ENCODE measurements at places on chromosomes 16 and 17.

- no peak for DNase-seq
These were observed 1.9 kb downstream of the PMP22 start for GRCh38 chr17:15263206-15263579.

GRCh38 chr16:85510041-85510659 is 103.0 kb upstream of the GSE1 start:
- DNase-seq, result no peak

DNA sequence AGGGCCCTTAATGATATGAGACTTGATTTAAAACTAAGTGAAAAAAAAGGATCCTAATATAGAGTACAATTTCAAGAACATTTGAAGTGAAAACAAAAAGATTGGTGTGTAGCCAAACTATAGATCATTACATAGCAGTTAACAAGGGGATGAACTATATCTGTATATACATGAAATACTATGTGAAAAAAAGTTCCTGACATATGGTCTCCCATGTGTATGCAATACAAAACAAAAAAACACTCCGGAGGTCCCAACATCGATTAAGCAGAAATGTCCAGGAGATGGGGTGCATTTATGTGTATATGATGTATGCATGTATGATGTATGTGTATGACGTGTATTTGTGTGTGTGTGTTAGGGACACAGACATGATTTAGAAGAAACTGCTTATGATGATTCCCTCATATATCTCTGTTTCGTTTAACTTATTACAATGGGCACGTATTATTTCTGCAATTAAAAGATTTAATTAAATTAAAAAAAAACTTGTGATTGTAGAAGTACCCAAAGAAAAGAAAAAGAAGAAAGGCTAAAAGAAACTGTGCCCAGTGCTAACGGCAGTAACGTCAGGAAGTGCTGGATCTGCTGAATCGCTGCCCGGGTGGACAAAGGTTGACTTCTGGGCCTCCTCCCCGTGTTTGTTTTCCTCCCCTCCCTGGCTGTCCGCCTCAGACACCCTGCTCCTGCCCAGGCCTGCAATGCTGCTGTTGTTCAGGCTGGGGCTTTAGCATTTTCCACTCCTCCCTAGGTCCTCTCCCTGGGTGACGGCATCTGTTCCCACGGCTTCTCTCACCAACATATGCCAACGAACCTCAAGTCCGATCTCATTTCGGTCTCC is 36.9 kb downstream of the TBX4 start:
- DNase-seq, result no peak

DNA sequence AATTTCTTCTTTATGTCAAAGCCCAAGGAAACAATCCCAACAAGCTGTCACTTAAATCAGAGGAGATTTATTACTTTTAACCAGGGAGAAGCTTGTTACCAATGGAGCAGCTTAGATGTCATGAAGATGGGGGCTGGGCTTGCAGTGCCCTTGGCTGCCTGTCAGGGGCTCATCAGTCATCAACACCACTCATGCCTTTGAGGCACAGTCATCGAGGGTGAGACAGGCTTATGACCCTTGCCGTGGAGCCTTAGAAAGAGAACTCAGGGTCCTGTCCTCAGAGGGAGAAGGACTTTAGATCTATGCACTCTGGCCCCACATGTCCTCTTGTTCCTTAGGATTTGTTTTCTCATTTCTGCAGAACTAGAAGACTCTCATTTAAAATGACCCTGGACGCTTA is 318.3 kb downstream of the CBLN1 start:
- DNase-seq, result no peak

DNA sequence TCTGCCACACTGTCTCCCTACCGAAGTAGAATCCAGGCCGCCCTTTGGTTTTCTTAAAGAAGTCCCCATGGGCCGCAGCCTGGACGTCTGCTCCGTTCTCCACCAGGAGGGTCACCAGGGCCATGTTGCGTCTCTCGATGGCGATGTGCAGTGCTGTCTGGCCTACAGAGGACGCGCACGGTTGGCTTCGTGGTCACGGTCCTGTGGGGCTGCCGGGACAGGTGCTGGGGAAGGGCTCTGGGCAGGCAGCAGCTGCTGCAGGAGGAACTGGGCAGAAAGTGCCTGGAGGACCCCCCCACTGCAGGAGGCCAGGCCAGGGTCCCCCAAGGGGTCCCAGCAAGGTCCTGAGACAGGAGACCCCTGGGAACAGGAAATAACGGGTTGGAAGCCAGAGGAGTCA is 19.0 kb downstream of the TRPV1 start:
- DNase-seq, result no peak

DNA sequence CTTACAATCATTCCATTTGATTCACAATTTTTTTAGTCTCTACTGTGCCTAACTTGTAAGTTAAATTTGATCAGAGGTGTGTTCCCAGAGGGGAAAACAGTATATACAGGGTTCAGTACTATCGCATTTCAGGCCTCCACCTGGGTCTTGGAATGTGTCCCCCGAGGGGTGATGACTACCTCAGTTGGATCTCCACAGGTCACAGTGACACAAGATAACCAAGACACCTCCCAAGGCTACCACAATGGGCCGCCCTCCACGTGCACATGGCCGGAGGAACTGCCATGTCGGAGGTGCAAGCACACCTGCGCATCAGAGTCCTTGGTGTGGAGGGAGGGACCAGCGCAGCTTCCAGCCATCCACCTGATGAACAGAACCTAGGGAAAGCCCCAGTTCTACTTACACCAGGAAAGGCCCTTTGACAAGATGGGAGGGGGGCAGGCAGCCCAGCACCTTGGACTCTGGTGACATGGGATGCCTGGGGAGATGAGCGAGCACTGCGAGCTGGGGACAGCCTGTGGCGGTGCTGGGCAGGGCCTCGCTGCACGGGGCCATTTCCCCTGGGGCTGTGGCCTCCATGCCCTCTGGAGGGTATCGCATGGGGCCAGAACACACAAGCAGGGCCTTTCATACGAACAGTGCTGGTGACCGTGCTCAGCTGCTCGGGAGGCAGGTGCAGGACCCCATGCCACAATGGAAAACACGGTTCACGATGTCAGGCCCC is 33.9 kb downstream of the PDIA2 start:
- no peak for DNase-seq

DNA sequence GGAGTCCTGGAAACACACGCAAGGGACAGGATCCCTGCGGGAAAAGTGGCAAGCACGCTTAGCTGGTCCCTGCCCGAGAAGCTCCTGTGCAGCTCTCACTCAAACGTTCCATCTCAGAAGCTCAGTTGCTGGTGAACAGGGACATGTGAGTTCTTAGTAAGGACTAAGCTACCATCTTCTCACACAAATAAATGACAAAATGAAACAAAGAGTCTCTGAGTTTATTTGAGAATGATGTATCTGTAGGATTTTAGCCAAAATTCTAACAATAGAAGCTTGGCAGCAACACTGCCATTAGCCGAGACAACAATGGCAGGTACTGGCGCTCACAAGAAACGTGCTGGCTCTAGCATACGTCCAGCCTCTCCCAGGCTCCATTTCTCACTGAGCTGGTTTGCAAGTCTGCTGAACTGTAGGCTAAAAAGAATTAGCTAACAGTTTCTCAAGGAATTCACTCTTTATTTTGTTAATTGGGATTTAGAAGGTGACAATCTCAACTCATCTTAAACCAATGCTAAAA is 90.2 kb downstream of the VPS53 start:
- no peak for DNase-seq

DNA sequence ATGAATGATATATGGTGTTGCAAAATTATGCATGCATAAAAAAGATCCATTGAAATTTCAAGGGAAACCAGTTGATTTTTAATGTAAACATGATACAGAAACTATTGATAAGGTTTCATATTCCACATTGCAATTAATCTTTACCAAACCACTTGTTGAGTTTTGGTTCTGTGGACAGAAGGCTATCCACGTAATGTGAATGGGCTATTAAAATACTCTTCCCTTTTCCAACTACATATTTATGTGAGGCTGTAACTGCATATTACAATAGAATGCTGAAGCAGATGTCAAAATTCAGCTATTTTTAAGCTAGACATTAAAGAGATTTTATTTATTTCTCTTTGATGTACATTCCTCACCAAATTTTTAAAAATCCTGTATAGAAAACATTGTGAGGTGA is 33.7 kb upstream of the VPS4A start:
- no peak for DNase-seq

DNA sequence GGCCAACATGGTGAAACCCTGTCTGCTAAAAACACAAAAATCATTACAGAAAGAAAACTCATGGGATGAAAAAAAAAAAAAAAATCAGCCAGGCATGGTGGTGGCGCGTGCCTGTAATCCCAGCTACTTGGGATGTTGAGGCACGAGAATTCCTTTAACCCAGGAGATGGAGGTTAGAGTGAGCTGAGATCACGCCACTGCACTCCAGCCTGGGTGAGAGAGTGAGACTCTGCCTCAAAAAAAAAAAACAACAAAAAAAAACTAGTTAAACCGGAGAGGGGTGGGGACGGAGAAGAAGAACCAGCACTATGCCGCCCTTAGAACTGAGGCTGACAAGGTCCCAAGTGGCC is 7.4 kb upstream of the NOTUM start:
- DNase-seq, result no peak

DNA sequence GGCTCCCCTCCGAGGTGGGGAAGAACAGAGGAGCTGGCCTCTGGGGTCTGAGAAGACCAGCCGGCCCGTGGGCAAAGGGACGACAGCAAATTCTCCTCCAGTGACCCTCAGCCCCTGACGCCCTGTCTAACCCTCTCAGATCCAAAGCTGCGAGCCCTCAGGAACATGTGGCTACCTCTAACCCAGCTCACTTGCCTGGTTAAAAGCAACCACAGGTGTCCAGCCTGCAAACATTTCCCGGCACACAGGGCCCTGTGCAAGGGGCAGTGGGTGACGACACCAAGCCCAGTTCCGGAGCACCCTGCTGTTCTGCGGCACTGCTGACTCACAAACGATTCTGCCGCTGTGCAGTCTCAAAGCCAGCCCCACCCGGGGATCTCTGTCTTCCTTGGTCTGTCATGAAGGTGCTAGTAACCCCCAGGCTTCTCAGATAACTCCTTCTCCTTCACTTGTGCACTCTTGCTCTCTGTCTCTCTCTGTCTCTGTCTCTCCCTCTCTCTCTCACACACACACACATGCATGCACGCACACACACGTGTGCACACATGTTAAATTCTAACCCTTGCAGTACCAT is 23.0 kb downstream of the WNT3 start:
- no peak for DNase-seq

Data from stimulated activated CD4-positive, alpha-beta T cell treated with anti-CD3 and anti-CD28 coated beads, Interleukin-1b, Interleukin-23, amount 100 ng/mL, for 24 hours (primary cell).